CD4-positive, alpha-beta T cell treated with Interleukin-15 for 4 hours (primary cell): ENCODE measurements at places on chromosomes 5 and 9.

DNA sequence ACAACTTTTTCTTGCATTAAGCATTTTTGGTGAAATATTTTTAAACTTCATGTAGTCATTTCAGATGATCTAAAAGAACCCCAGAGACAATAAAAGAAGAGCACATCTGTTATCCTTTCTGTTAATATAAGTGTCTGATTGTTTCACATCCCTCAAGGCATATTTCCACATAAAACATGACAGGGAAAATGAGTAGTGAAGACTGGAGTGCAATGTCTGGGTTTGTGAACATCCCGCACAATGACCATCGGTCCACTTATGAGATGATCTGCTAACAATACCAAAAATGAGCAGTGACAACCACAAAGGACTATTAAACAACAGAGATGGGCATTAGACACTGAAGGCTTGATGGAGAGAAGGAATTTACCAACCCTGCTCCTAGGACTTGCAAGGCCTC, 209.1 kb downstream of the NR2F1-AS1 start:
- DNase-seq, result no peak

- DNase-seq, result no peak
Observed at GRCh38 chr5:31194892-31195555, 1.5 kb downstream of the CDH6 start.

GRCh38 chr5:132640613-132641012, 17.4 kb upstream of the IL13 start:
- no peak for DNase-seq

DNA sequence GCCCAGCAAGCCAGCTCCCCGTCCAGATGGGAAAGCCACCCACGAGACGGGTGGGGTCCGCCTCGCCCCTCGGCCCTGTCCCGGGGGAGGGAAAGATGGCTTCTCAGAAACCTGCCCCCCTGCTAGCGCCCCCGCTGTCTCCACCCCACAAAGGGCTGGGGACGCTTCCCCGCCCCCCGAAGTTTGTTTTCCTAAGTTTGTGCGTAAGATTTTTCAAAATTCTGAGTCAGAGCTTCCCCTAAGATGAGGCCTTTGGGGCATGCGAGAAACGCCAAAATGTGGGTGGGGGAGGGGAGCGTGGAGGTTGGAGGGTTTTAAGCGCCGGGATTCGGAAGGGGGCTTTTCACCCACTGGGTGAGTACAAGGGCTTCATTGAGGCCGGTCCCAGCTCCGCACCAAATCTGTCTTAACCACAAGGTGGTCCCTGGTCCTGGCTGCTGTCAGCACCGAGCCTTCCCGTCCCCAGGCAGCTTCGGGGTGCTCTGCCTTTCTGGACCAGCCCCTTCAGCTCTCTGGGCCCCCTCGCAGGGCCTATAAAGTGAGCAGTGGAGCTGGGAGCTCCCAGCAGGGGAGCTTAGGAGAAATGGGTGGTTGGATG, 32.3 kb downstream of the PRRX2 start:
- DNase-seq, result no peak

- DNase-seq, result no peak
Observed at GRCh38 chr5:82991059-82991458, 86.1 kb downstream of the TMEM167A start.

- no peak for DNase-seq
Observed at GRCh38 chr5:145471026-145471425, 364.1 kb downstream of the PRELID2 start.

GRCh38 chr9:19809422-19810269, 20.8 kb upstream of the SLC24A2 start:
- no peak for DNase-seq

GRCh38 chr5:169181814-169182213, 119.1 kb downstream of the SLIT3 start:
- no peak for DNase-seq

GRCh38 chr9:93218161-93218560, 34.2 kb downstream of the WNK2 start:
- no peak for DNase-seq

DNA sequence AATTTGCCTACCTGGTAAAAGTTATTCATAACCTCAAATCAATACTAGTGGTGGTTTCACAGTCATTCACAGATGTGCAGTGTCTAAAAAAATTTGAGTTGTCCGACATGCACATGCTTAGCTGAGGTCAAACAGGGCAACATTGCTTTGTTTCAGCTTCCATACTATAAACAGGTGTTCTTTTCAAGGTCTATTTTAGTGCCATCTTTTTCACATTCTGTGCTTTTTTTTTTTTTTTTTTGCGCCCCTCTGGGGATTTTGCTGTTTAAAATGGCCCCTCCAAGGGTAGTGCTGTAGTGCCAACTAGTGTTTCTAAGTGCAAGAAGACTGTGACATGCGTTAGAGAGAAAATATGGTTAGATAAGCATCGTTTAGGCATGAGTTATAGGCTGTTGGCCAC, 14.5 kb downstream of the PHAX start:
- DNase-seq, result no peak

- DNase-seq, result peak; percentile 46
Observed at GRCh38 chr9:237858-238345, 23.2 kb downstream of the DOCK8 start.

DNA sequence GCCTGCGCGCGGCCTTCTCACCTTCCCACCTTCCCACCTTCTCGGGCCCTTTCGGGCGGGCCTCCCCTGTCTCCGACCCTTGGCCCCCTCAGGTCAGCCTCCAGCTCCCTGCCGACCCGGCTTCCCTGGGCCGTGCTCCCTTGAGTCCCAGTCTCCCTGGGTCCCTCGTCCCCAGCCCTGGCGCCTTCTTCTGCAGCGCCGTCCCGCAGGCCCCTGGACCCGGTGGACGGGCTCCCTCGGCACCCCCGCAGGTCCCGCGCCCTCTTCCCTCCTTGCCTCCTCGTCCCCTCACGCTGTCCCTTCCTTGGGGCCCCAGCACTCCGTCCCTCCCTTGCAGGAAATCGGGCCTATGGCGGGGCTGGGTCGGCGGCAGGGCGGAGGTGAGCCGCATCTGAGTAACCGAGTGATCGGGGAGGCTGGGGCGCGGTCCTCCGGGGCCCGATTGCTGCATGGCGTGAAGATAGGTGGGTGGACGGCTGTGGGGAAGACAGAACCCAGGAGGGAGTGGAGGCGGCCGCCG, 7.6 kb downstream of the ARPC5L start:
- DNase-seq, result no peak

- DNase-seq, result no peak
Observed at GRCh38 chr5:142813220-142813619, 43.0 kb downstream of the ARHGAP26 start.

GRCh38 chr9:107698779-107699178, 209.2 kb upstream of the KLF4 start:
- no peak for DNase-seq

- DNase-seq, result no peak
Observed at GRCh38 chr5:181088289-181088688, 42.7 kb downstream of the OR2V1 start.

DNA sequence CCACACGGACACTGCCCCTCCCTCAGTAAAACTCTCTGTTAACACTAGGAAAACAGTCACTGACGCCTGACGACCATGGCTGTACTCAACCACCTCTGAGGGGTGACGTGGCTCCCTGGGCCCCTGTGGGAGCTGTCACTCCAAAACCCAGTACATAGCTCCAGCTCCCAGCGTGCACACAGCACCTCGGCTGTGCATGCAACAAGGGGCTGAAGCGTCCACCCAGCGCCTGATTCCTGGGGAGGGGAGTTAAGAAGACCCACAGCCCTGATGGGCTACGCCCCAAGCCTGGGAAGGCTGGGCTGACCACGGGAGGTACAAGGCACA, 36.3 kb downstream of the SLC12A7 start:
- DNase-seq, result no peak

DNA sequence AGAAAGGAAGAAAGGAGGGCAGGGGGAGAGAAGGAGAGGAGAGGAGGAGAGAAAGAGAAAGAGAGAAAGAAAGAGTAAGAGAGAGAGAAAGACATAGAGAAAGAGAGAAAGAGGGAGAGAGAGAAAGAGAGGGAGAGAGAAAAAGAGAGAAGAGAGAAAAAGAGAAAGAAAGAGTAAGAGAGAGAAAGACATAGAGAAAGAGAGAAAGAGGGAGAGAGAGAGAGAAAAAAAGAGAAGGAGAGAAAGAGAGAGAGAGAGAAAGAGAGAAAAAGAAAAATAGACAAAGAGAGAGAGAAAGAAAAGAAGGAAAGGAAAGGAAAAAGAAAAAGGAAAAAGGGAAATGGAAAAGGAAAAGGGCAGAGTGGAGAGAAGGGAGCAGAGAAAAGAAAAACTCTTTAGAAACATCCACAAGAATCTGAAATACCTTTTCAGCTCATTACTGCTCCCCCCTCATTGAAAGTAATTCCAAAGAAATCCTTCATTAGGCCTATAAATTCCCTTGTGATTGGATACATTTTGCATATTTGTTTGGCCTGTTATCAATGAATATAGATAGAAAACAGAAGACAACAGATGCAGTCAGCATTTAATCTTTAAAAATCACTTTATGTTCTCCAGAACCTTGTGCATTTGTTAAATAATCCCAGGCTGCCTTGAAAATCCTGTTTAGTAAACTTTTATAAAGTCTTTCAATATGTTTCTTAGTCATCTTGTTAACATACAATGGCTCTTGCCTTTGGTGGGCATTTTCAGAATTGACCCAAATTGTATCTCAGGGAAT, 411.5 kb downstream of the NFIB start:
- DNase-seq, result no peak

DNA sequence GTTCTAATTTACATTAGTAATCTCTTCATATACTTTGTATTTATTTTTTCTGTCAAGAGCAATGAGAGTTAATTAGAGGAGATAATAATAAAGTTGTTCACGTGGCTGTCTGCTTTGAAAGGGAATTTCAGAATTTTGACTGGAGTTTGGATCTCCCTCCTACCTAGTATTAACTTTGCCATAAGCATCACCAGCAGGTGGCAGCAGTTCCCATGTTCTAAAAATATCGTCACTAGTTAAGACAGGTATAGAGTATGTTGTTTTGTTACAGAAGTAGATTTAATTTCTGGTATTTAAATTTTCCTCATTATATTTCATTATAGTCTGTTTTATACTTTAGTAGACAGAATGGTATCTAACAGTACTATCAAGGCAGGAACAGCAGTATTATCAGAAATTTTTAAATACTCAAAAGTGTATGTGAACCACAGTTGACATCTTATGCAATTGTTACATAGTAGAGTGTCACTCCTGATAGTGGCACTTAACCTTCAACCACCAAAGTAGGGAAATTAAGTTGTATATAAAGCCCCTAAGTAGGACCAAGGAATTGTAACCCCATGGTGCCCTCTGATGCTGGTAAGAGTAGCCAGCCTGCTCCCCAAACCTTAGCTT, 20.4 kb downstream of the GNPDA1 start:
- DNase-seq, result peak; percentile 81

DNA sequence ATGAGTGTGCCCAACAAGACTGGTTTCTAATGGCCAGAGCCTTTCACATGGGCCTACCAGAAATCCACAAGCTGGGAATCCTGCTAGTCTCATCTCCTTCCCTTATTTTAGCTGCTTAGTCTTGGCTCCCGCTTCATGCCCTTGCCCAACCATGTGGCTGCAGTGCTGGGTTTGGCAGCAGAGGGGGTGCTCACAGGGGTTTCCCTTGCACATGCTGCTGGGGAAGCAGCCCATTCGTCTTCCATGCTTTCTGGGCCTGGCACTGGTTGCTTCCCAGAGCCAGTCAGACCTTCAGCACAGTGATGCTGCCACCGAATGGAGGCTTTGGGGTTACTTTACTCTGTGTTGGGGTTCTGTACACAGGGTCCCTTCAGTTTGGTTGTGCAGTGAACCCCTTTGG, 26.3 kb downstream of the SLC46A2 start:
- DNase-seq, result no peak

DNA sequence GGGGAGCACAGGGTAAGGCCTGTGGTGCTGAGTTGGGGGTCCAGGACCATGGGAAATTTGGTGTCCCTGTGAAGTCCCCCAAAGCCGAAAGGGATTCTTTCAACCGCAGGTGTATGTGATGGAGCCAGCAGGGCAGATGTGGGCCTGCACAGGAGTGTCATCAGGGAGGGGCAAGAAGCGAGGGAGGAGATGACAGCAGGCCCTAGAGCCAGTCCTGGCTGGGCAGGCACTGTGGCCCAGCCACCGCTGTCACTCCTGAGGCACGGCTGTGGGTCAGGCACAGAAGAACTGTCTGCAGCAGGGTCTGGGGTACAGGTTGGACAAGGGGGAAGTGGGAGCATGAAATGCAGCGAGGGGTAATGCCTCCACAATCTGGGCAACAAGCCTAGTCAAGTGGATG, 4.8 kb downstream of the HK3 start:
- no peak for DNase-seq

GRCh38 chr5:45692481-45692880, 3.7 kb downstream of the HCN1 start:
- DNase-seq, result no peak

DNA sequence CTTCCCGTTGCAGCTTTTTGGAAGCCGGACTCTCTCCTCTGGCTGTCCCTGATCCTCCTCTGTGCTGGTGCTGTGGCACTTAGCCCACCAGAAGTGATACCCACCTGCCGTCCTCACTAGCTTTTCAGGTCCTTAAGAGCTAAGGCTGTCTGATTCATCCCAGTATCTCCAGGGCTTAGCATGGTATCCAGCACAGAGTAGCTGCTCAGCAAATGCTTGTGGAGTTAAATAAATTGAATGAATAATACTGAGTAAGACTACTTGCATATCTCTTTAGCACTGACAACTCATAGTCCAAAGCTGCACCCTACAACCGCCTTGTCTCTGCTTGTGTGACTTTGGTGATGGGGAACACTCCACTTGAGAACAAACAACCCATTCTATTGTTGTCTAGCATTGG, 7.7 kb upstream of the XPA start:
- no peak for DNase-seq

GRCh38 chr5:128464596-128464995, 73.4 kb downstream of the FBN2 start:
- no peak for DNase-seq

- DNase-seq, result no peak
Observed at GRCh38 chr9:98890256-98890655, 53.5 kb upstream of the COL15A1 start.

DNA sequence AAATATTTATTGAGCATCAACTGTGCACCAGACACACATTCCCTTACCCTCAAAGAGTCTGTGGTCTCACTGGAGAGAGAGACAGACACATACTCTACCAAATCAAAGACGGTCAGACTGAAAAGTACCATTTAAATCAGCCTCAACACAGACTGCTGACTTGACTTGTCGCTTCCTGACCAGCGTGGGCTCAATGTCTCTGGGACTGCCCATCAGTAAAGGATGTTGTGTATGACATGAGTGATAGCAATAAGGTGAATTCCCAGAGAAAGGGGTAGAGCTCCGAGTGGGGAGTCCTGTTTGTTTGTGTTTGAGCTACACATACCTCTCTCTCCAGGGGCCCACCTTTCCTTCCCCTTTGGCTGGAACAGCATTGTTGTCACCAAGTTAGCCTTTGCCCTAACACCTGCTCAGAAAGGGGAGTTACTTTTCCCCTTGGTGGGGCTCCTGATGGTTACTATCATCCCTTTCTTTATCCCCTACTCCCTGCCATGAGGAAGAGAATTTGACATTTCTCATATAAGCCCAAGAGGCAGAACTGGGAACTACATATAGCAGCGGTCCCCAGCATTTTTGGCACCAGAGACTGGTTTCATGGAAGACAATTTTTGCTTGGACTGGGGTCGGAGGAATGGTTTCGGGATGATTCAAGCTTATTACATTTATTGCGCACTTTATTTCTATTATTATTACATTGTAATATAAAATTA, 33.9 kb downstream of the NR4A3 start:
- DNase-seq, result no peak

GRCh38 chr9:12920437-12920836, 145.6 kb downstream of the LURAP1L start:
- DNase-seq, result no peak

- DNase-seq, result no peak
Observed at GRCh38 chr9:135574943-135575342, 13.4 kb downstream of the PAEP start.
